ENCODE measurements at places on chromosomes 5 and 9.

- DNase-seq = no peak
These were observed 92.0 kb upstream of the SSBP2 start for GRCh38 chr5:81842795-81843398.

DNA sequence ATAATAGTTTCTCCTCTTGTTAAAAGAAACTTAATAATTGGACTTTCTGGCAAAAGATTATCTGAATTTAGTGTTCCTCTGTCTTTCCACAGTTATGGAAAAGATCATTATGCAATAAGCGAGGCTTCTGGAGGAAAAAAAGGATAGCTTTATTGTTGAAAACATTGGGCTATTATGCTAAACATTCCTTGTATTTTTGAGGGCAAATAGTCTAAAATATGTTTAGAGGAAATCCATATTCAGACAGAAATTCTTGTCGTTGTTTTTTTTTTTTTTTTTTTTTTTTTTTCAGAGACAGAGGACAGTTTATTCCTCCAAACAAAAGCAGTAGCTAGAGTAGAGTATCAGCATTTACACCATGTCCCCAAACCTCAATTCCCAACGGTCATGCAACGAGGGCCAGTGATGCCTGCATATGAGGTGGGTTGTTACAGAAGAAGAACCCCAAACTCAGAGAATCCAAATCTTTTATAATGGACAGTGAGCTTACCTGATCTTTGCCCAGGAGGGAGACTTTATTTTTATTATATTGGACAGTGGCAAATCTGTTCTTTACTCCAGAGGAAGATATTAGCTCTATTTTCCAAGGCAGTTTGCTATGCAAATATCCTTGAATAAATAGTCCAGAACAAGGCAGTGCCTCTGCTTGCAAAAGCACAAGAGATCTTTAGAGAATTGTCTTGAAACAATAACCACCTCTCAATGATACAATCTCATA lies 48.4 kb upstream of the CDK5RAP2 start:
- DNase-seq = no peak

DNA sequence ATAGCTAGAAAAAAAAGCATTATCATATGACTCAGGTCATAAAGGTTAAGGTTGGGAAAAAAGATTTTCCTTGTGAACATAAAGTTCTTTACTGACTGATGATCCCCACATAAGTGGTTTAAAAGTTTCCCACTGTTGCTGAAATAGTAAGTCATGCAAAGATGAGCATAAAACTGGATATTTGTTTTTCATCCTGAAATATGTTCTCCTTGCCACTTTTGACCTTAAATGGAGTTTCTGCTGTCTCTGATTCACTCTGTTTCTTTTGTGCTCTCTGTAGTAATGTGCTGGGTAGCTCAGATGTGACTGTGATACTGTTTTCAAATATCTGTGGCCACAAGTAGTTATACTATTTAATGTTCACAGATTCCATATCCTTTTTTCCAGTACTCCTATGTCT lies 162.5 kb upstream of the GAS1 start:
- no peak for DNase-seq

GRCh38 chr5:140642718-140643117 lies 3.5 kb downstream of the TMCO6 start:
- no peak for DNase-seq

DNA sequence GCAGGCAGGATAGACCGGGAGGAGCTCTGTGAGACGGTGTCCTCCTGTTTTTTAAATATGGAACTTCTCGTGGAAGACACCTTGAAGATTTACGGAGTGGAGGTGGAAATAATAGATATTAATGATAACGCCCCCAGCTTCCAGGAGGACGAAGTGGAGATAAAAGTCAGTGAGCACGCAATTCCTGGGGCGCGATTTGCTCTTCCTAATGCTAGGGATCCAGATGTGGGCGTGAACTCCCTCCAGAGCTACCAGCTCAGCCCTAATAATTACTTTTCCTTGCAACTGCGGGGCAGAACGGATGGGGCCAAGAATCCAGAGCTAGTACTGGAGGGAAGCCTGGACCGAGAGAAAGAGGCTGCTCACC lies 621 bp downstream of the PCDHGA11 start:
- DNase-seq = no peak

DNA sequence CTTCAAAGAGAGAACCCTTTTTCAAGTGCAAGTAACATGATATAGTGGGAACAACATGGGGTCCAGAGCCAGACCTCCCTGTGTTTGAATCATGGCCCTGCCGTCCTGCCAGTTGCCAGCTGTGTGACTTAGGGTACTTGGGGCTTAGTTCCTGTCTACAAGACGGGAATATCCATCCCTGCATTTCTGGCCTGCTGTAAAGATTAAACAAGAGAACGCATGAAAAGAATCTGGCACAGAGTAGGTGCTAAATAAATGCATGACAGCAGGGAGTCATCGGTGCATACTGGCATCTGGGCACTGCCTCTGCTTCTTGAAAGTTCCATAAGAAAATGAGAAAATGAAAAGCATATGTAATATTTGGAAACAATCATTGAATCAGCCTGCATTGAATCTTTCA lies 77.8 kb upstream of the PRRC1 start:
- no peak for DNase-seq

GRCh38 chr5:74623006-74623611 lies 17.4 kb downstream of the ENC1 start:
- DNase-seq = no peak

DNA sequence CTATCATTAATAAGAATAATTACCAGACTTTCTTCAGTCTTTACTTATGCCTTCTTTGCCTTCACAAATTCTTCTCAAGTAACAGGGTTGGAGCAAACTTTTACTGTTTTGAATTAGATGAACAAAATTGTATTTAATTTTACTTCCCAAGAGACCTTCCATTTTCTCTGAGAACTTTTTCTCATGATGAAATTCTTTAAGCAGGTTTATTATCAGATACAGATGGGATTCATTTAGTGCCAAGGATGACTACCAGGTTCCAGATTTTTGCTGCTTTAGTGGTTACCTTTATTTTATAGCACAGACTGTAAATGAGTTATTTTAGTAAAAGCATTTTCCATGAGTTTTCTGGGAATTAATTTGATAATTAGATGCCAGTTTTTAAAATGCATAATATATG lies 125.1 kb downstream of the GDNF start:
- DNase-seq = no peak

DNA sequence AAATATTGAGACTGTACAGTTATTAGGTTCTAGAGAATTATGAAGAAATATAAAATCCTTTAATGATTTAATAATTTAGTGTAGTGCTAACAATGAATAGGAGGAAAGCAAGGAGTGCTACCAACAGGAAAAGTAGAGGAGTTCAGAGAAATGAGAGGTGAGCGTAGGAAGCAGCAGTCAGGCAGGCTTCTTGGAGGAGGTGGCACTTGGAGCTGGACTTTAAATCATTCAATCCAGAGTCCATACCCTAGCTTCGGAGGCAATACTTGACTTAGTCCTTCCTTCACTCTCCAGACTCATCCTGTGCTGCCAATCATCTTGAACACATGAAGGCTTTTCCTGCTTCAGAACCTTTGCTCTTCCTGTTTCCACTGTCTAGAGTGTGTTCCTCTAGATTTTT lies 254.3 kb downstream of the GRIA1 start:
- no peak for DNase-seq

GRCh38 chr9:5205071-5205470 lies 19.6 kb upstream of the INSL6 start:
- DNase-seq = no peak

DNA sequence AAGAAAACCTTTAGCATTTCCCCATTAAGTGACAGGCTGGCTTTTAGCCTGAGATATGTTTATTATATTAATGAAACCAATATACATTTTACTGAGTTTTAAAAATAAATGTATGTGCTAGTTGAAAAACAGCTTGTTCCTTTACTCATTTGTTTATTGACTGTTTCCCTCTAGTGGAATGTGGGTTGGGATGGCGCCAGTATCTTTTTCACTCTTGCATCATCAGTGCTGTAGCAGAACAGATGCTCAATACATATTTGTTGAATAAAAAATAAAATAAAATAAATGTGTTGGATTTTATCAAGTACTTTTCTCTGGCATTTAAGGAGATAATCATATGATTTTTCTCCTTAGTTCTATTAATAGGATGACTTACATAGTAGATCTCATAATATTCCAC lies 43.0 kb downstream of the FSTL4 start:
- DNase-seq = no peak

- no peak for DNase-seq
These were observed 59.1 kb downstream of the BARX1 start for GRCh38 chr9:93896093-93896492.

- no peak for DNase-seq
These were observed 962 bp upstream of the NR6A1 start for GRCh38 chr9:124771867-124772679.

All from stimulated activated CD8-positive, alpha-beta memory T cell treated with anti-CD3 and anti-CD28 coated beads, Interleukin-7, amount 100 ng/mL, for 1 hour (primary cell).